ENCODE measurements at places on chromosomes 6 and 20. TPM values are rescaled to one million over a fixed set of nuclear protein-coding genes. Genes with fewer than 3 reads are reported as not detected.

DNA sequence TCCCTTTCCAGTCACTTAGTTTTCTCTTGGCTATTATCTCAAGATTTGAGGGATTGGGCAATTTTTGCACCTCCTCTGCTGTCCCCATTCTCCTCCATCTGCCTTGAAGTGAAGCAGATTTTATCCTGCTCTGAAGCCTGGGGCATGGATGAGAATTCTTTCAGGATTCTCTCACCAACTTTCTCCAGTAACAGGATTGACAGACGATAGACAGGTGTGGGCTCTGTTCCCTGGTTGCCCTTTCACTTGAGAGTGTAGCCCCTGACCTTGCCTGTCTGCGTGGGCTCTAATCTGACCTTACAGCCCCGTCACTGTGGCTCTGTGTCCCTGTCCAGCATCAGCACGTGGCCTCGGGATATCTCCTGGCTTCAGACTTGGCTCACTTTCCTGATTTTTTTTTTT is 27.1 kb downstream of the CDYL start:
- no peak for DNase-seq

DNA sequence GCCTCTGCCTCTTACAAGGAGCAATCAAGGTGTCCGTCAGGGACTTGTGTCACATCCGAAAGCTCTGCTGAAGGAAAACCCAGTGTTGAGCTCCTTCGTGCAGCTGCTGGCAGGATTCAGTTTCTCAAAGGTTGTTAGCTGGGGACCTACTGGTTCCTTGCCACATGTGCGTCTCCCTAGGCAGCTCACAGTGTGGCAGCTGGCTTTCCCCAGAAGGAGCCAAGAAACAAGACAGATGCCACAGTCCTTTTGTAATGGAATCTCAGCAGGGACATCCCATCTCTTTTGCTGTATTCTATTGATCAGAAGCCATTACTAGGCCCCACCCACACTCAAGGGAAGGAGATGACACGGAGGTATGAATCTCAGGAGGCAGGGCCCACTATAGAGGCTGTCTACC is 488.8 kb downstream of the CD83 start:
- no peak for DNase-seq

- DNase-seq = no peak
Measured at GRCh38 chr20:46137816-46138215, 19.7 kb downstream of the CD40 start.

- DNase-seq = no peak
Measured at GRCh38 chr20:34089655-34090345, 22.2 kb downstream of the EIF2S2 start.

DNA sequence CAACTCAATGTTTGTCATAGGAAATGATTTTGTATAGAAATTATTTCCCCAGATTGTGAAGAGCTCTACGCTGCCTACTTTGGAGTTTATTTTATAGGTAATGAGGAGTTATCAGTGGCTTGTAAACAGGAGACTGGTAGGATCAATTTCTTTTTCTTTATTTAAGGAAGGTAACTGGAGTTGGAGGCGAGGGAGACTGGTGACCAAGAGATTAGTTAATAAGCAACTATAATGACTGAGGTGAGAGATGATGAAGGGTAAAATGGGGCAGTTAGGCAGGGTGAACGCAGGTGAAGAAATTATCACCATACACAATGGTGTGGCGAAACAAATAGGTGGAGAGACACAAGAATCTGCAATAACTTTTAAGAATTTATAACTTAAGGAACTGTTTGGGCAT is 100.2 kb downstream of the PRKN start:
- DNase-seq = no peak

DNA sequence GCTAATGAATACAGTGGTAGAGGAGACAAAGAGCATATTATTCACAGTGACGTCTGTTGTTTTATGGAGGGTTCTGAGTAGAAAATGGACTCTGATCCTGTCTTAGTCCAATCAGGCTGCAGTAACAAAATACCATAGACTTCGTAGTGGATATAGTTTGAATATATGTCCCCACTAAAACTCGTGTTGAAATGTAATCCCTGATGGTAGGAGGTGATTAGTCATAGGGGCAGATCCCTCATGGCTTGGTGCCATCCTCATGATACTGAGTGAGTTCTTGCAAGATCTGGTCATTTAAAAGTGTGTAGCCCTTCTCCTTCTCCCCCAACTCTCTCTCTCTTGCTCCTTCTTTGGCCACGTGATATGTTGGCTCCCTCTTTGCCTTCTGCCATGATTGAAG is 82.5 kb downstream of the CD83 start:
- no peak for DNase-seq

DNA sequence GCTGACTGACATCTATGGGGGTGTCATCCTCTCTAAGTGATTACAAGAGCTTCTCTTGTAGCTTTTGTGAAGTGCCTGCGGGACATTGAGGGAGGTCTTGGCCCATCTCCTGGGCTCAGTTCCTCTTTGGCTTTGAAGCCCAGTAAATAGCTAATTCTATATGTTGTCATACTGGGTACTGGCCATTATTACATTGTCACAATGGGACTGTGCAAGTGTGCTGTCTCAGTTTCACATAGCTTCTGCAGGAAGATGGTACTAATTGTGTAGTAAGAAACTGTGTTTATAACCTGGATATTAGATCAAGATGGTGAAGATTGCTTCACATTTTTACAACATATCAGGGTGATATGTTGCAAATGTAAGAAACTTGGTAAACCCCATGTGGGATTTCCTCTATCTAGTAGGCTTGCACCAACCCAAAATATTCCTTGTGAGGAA is 19.9 kb downstream of the SPINT3 start:
- DNase-seq = no peak

DNA sequence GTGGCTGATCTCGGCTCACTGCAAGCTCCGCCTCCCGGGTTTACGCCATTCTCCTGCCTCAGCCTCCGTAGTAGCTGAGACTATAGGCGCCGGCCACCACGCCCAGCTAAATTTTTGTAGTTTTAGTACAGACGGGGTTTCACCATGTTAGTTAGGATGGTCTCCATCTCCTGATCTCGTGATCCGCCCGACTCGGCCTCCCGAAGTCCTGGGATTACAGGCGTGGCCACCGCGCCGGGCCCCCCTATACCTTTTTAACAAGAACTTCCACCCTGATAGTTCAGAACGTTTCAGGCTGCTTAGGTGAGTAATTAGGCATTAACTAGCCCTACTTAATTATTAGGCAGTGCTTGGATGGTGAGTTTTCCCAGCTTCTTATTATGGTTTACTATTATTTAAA is 552.5 kb downstream of the BCKDHB start:
- no peak for DNase-seq

DNA sequence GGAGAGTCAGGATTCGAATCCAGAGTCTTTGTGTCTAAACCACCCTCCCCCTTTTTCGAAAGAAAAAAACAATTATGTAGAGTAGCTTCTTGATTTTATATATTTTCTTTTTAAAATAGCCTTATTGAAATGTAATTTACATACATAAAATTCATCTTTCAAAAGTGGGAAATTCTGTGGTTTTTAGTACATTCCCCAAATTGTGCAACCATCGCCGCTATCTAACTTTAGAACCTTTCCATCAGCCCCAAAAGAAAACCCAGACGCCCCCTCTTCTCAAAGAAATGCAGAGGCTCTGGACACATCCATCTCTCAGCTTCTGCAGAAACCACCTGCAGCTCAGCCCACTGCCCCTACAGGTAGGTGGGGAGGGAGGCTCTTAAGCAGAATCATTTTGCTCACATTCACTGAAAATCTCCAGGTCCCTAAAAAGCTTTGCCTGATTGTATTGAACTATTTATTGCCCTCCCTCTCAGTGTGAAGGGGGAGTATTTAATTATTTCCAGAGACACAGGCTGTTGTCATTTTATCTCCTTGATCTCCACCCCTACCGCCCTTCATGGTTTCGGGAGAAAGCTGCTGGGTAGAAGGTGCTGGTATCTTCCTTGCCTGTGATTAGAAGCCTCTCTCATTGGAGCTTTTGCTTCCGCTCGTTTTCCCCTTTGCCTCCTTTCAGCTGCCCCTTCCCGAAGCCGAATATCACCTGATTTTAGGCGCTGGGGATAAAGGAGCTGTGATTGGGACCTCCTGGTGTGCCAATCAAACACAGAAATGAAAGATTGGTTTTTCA is 68.7 kb upstream of the KCNG1 start:
- peak; percentile 21 for DNase-seq

- no peak for DNase-seq
Measured at GRCh38 chr6:40930045-40930444, 109.0 kb downstream of the UNC5CL start.

- peak; percentile 100 for DNase-seq
Measured at GRCh38 chr6:154510144-154510905, at the start of gene CNKSR3. CNKSR3 (minus strand) TSS chr6:154510685; CDS start chr6:154510114, 571 bp downstream.

DNA sequence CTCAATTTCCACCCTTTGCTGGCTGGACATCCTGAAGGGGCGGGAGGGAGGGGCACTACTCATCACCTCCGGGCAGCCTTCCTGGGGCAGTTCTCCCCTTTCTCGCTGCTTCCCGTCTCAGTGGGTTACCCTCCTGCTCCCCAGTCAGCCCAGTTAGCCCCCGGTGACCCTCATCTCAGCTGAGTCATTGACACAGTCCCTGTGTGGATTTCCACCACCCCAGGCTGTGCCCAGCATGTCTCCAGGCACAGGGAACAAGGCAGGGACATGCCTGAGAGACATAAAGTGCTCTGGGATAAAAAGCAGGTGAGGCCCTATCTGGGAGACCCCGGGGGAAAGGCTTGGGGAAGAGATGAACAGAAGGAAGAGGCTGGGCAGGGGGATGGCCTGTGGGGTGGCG is 29.9 kb upstream of the HMGA1 start:
- no peak for DNase-seq

DNA sequence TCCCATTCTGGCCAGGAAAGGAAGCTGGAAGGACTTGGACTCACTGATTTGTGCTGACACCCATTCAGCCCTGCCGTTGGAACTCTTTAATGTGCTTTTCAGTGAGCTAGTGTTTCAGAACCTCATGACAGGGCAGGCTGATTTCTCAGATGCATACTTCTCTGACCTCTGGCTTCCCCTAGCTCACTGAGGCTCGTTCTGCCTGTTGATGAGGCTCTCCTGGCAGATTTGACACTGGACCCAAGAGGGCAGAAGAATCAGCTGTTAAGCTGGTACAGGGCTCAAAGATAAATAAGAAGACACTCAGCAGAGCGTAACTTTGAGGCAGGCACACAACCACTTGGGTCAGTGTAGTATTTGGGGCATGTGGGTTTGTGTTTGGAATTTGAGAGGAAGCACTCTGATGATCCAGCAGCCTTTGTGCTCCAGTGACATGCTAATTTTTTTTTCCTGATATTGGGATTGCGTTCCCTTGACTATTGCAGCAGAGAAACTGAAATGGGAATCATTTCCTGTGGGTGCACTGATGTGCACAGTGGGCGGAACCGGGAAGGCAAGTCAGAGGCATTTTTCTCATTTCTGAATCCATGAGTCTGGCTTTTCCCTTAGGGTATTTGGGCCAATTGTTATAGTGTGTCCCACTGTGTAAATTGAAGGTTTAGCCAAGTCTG is 80.2 kb downstream of the CARMIL1 start:
- peak; percentile 29 for DNase-seq

NR2E1 gene
- total RNA-seq = 0.25 TPM

SLC24A3 gene
- total RNA-seq = 0.31 TPM

TBX18 gene
- not detected for total RNA-seq

TSBP1 gene
- total RNA-seq = not detected

SPATS1 gene
- 0.25 TPM for total RNA-seq

IL20RA gene
- total RNA-seq = not detected

Data from neural progenitor cell (in vitro differentiated cells).